ENCODE measurements at places on chromosomes 3 and 15.

DNA sequence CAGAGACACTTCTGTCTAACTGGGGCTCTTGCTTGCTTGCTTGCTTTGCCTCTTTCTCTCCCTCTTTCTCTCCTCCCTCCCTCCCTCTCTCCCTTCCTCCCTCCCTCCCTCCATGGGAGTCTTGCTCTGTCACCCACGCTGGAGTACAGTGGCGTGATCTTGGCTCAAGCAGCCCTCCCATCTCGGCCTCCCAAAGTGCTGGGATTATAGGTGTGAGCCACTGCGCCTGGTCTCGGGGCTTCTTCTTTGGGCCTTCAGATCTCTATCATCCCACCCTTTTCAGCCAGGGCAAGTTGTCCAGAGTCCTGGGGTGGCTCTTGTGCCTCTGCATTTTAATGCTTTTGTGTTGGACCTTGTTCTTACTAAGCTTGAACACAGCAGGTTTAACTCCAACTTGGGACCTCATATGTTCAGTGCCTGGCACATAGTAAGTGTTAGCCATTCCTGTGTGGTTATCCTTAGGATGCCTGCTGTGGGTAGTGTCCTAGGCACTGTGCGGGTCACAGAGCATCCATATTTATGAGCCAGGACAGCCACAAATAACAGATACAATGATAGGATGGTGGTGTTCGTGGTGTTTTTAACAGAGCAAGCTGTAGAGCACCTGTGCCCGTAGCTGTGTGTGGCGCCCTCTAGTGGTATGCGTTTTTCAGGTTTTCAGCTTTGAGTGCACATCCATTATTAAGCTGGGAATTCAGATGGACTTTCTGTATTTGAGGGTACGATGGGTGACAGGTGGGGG lies 75.1 kb downstream of the CCK start:
- peak; percentile 23 for DNase-seq

GRCh38 chr3:85710490-85710889 lies 751.7 kb downstream of the CADM2 start:
- no peak for DNase-seq

DNA sequence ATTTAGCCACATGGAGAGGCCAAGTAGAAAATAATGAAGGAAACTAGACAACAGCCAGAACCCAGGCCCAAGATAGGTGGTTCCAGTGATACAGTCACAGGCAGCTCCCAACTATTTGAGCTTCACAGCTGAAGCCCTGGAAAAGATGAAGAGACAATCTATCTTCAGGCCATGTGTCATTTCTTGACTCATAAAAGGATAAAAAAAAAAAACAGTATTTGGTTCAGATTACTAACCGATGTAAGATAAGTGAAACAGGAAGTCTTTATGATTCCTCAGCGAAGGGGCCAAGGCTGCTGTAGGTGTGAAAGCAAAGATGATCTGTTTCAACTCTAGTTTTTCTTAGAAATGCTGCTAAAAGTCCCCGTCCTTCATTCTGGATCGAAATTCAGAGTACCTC lies 394.6 kb downstream of the ZNF385D start:
- DNase-seq = no peak

GRCh38 chr15:66820481-66821176 lies 118.6 kb downstream of the SMAD6 start:
- DNase-seq = no peak

- no peak for DNase-seq
Observed at GRCh38 chr3:130386604-130387263, 41.3 kb downstream of the COL6A5 start.

- DNase-seq = no peak
Observed at GRCh38 chr15:88859550-88859949, 35.8 kb downstream of the HAPLN3 start.

DNA sequence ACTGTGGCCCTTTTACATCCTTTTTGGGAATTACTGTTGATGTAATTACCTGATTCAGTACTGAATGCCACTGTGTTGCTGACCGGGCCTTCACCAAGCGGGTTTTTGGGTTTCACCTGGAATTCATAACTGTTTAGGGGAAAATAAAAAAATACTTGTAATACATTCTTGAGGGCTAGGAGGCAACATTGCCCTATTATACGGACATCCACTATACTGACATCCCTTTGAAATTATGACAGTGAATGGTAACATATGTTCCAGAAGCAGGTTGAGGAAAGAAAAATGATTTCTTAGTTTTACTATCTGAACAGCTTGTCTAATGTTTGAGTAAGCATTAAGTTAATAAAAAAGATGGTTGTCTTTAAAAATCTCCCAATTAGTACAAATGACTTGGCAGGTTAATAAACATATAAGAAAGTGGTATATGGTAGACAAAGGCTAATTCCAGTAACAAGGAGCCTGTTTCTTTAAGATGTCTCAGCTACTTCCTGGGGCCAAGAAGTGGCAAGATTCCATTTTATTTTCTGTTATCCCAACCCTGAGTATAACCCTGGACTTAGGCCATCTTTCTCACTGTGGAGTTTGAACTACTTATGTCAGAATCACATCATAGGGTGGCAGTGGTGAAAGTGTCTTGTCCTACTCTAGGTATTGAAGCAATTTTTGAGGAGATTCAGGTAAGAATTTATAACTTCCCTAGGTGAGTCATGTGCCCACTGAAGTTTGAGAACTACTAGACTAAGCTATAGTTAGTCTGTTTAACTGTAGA lies 45.5 kb downstream of the TFG start:
- DNase-seq = no peak

GRCh38 chr3:149971403-149972075 lies 844 bp upstream of the PFN2 start:
- peak; percentile 73 for DNase-seq

DNA sequence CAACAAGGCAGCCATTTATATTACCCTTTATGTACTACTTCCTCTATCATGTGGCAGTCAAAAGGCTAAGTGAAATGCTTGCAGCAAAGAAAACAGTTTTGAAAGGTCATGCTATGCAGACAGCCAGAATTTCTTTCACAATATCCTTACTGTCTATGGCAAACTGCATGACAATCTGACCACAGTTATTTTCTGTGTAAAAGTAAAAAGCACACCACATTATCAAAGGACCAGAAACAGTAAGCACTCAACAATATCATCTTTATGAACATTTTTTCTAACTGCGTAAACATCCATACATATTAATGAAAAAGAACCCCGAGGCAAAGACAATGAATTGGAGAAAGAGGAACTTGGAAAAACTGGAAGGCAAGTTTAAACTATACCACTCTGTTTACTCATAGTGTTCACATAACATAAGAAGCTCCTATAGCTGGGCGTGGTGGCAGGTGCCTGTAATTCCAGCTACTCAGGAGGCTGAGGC lies 47.9 kb downstream of the PIK3CB start:
- no peak for DNase-seq

- no peak for DNase-seq
Observed at GRCh38 chr3:133999891-134000685, 29.6 kb downstream of the SLCO2A1 start.

- peak; percentile 26 for DNase-seq
Observed at GRCh38 chr15:76904461-76905012, 603 bp downstream of the SCAPER start.

- DNase-seq = no peak
Observed at GRCh38 chr3:24686808-24687207, 192.2 kb upstream of the THRB start.

DNA sequence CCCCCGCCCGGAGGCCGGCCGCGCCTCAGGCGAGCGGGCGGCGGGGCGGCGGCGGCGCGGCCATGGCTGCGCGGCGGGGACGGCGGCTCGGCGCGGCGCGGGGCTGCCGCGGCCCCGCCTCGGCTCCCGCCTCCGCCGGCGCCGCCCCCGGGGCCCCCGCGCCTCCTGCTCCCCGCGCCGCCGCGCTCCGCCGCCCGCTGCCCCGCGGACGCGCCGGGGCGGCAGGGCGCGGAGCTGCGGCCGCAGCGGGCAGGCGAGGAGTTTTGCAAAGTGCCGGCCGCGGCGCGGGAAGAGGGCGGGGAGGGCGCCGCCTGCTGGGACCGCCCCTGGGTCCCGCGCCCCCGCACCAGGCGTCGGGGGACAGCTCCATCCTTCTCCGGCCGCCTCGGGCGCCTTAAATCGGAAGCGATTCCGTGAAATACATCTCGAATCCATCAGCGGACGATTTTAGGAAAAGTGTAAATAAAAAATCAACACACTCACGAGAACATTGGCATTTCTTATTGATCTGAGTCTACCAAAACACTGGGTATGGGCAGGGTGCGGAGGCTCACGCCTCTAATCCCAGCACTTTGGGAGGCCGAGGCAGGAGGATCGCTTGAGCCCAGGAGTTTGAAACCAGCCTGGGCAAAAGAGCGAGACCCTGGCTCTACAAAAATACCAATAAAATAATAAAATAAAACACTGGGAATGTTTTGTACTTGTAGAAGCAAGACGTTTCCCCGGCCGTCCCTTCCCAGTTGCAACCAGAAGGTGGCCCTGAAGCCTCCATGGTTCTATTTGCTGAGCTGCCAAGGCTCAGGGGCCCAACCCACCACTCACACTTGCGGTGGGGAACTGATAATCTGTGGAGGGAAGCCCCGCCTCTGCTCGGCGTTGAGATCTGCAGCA lies 136.9 kb downstream of the NUP210 start:
- DNase-seq = no peak

GRCh38 chr3:126540342-126540849 lies 16.4 kb downstream of the CHST13 start:
- peak; percentile 74 for DNase-seq

- DNase-seq = peak; percentile 21
Observed at GRCh38 chr15:55279746-55280351, 9.8 kb downstream of the RAB27A start.

- DNase-seq = no peak
Observed at GRCh38 chr3:171994646-171995428, 44.5 kb upstream of the FNDC3B start.

DNA sequence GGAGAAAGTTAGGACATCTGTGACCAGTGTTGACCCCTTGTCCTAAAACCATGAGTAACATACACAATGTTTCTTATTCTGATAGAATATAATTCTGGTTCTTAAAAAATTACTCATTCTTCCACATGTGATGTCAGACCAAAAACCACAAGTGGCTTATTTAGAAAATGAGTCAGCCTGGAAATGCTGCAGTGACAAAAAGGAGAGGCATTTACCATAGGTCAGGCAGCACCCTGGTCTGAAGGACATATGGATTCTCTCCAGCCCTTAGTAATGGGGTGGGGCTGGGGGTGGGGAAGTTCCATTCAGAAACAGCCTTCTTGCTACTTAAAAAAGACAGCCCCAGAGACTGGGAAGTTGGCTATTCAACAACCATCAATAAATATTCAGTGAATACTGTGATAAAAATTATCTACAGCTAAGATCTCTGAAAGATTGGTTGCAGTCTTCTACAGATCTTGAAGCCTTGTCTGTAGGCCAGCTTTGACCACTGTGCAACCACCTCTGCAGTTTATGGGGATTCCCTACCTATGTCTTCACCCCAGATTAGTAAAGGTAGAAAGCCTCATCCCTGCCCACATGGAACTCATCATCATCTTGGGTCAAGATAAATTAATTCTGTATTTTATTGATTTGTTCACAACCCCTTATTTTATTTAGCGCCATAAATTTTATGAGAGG lies 34.9 kb upstream of the TIMP4 start:
- DNase-seq = peak; percentile 67

DNA sequence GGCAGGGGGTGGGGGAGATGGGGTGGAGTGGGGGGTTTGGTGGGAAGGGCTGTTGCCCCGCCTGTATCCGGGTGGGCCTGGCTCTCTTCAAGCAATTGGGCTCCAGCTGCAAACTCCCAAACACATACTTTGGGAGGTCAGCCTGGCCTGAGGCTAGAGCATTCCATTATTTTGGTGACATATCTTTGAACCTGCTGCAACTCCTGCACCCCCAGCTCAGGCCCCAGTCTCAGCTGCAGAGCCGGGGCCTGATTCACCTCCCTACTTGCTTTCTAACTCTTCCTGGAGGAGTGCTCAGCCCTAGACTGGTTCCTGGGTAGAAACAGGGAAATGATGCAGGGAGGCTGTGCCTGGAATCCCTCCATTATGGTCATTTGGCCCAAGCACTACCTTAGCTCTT lies 140.8 kb upstream of the PRR23C start:
- DNase-seq = no peak

- DNase-seq = no peak
Observed at GRCh38 chr15:63414474-63415120, 33.0 kb upstream of the CA12 start.

DNA sequence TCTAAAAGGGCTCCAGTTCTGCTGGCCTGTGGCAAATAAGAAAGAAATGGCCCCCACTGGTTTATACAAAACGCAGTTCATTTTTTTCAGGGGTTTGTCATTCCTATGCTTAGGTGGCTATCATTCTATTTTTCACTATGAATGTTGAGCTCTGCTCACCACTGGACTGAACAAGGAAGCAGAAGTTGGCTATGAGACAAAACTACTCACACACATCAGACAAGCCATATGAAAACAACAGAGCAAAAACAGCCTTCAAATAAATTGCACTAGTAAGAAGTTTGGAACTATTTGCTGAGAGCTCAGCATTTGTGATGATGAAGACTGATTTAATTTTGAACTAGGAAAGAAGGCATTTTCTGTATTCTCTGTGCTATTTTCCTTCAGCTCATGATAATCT lies 328.5 kb downstream of the MECOM start:
- no peak for DNase-seq

GRCh38 chr3:15611018-15611417 lies 9.5 kb downstream of the BTD start:
- no peak for DNase-seq

GRCh38 chr3:100868096-100868495 lies 125.1 kb downstream of the ABI3BP start:
- no peak for DNase-seq

DNA sequence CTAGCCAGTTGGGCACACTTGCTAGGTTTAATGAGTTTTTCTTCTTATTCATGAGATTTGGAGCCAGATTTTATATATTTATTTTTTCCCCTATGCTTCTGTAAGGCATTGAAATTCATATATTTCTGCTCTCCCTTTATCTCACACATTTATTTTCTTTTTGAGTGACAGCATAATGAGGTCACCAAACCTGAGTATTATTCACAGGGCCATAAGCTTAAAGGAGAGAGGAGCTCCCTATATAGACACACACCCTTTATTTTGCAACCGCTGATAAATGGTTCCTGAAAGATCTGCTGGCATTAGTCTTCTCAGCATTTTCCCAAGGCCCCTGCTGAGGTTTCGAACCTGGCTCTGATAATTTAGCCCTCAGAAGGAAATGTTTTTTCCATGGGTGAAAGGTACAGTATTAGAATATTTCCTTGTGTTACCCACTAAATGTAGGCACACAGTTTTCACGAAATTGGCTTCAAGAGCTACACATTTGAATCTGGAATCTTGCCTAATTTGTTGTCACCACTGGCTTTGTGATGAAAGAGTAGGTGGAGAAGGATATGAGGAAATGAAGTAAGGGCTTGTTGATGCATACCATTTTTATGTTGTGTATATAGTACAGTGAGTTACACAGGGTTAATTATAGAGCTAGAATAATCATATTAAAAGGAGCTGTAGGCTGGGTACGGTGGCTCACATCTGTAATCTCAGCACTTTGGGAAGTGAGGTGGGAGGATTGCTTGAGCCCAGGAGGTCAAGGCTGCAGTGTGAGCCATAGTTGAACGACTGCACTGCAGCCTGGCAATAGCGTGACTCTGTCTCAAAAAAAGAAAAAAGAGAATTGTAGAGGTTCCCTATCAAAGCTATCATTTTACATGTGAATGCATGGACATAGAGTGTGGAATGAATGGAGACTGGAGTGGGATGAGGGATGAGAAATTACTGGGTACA lies 6.5 kb downstream of the KLHL18 start:
- no peak for DNase-seq

Measured in T1000 (cell line).